Upper lobe of left lung (tissue), 6 donors: ENCODE measurements at places on chromosomes 6 and 20. TPM values are rescaled to one million over a fixed set of nuclear protein-coding genes. Genes with fewer than 3 reads are reported as not detected.

GRCh38 chr6:116200619-116201249, 53.1 kb downstream of the TSPYL4 start:
- H3K27me3 ChIP-seq, result no peaks in the 10 kb centered on the region
- H3K27ac ChIP-seq, result no peak overlapping the region
- H3K4me1 ChIP-seq, result peaks cover 5% of the 10 kb centered on the region
- H3K4me3 ChIP-seq, result no peak overlapping the region
- no peaks in the 10 kb centered on the region for H3K36me3 ChIP-seq

DNA sequence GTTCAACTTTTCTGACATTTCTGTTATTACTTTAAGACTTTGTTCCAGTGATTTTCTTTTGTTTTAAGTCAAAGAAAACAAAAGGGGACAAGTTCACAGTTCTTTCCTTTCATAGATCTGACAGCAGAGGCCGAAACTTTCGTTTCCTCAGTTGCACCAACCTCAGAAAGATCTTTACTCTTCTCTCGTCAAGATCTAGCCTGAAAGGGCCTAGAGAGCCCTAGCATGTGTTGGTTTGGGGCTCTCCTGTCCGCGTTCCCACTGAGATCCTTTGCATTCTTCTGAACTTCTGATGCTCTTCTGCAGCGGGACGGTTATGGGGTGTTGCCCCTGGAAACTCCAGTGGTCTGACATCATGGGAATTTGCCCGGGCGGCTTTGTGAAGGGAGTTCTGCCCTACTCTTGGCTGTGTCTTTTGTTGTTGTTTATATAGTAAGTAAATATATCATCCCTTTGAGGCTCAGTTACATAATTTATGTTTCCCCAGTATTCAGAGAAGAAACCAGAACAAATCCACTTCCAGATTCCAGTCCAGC, 129.1 kb downstream of the SASH1 start:
- DNase-seq, result no peak
- no peak overlapping the region for H3K4me3 ChIP-seq
- H3K4me1 ChIP-seq, result peaks cover 7% of the 10 kb centered on the region
- peak overlapping the region; percentile 60 for H3K27ac ChIP-seq
- peaks cover 4% of the 10 kb centered on the region for H3K36me3 ChIP-seq

Gene FOXC1
- total RNA-seq, result 0.22 TPM

Gene UBE2J1
- 43.9 TPM for total RNA-seq

DNA sequence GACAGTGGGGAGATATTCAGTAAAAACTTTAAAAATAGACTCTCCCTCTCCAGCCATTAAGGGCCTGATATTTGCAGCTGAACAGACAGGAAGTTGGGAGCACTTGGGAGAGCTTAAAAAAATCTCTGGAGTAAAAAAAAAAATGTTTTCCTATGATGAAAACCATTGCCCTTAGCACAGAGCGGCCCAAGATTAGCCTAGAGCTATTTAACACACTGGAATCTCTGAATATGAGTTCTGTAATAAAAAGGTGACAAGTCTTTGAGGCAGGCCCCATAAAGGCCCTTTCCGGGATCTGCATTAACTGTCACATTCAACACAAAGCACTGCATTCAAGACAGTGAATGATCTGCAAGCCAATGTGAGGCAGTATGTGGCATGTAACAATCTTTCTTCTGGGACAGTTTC, 393.7 kb downstream of the ZFAND3 start:
- no peaks in the 10 kb centered on the region for H3K36me3 ChIP-seq
- no peak overlapping the region for H3K27ac ChIP-seq
- no peak overlapping the region for H3K4me3 ChIP-seq
- no peaks in the 10 kb centered on the region for H3K27me3 ChIP-seq
- peaks cover 24% of the 10 kb centered on the region for H3K4me1 ChIP-seq

Gene CST2
- total RNA-seq, result not detected

- no peak overlapping the region for H3K4me3 ChIP-seq
- DNase-seq, result no peak
- no peaks in the 10 kb centered on the region for H3K4me1 ChIP-seq
- no peaks in the 10 kb centered on the region for H3K27me3 ChIP-seq
Measured at GRCh38 chr6:157812425-157813171, 10.4 kb upstream of the SNX9 start.

Gene TBX18
- not detected for total RNA-seq

DNA sequence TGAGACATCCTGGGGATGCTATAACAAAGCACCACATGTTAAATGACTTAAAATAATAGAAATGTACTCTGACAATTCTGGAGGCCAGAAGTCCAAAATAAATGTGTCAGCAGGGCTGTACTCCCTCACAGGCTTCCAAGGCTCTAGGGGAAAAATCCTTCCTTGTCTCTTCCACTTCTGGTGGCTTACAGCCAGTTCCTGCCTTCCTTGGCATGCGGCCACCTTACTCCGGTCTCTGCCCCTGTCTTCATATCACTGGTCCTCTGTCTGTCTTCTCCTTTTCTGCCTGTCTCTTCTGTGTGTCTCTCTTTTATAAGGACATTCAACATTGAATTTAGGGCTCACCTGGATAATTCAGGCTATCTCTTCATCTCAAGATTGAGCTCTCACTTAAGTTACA, 155.3 kb upstream of the SYNCRIP start:
- H3K4me1 ChIP-seq, result no peaks in the 10 kb centered on the region
- H3K36me3 ChIP-seq, result no peaks in the 10 kb centered on the region
- no peak overlapping the region for H3K4me3 ChIP-seq
- no peaks in the 10 kb centered on the region for H3K27me3 ChIP-seq
